ENCODE measurements at places on chromosomes 2 and 18.

- DNase-seq, result no peak
Measured at GRCh38 chr2:115396579-115396978, 954.1 kb downstream of the DPP10 start.

DNA sequence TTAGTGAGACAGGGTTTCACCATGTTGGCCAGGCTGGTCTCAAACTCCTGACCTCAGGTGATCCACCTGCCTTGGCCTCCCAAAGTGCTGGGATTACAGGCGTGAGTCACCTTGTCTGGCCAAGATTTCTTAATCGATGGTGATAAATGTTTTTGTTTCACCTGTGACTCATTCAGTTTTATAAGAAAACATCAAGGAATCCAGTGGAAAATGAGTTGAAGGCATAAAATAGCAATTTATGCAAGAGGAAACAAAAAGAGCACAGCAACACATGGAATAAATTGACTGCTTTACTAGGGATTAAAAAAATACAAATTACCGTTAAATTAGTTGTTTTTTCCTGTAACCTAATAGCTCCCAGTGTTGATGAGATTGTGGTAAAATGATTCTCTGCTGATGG lies 80.2 kb downstream of the CDK15 start:
- DNase-seq, result no peak

- no peak for DNase-seq
Measured at GRCh38 chr2:164782323-164782722, 59.3 kb downstream of the COBLL1 start.

DNA sequence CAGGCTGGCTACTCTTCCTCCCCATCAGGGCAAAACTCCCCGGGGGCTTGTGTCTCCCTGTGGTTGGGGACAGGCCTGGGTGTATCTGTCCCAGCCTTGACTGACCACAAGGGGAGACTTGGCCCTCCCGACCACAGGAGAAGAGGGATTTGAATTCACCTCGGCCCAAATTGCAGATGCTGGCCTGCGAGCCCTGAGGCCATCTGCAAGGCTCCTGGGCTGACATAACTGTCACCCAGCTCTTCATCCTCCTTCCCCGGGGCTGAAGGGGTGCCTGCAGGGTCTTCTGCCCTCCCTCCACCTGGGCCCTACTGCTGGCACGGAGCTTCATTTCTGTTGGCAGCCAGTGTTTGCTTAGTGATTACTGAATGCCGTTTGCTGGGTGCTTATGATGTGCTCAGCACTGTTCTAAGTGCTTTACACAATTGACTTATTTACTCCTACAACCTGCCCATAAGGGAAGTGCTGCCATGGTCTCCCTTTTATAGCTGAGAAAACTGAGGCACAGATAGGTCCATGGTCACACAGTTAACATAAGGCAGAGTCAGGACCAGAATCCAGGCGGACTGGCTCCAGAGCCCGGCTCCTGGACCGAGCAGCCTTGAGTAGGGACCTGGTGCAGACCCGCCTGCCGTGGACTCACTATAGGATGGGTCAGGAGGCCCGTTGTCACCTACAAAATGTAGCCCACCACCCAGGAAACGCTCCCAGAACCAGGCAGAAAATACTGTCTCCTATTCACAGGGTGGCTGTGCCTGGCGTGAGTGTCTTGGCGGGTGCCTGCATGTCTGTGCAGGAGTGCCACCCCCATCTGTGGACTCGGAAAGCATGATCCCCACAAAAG lies 18.9 kb downstream of the STEAP3 start:
- DNase-seq, result no peak

DNA sequence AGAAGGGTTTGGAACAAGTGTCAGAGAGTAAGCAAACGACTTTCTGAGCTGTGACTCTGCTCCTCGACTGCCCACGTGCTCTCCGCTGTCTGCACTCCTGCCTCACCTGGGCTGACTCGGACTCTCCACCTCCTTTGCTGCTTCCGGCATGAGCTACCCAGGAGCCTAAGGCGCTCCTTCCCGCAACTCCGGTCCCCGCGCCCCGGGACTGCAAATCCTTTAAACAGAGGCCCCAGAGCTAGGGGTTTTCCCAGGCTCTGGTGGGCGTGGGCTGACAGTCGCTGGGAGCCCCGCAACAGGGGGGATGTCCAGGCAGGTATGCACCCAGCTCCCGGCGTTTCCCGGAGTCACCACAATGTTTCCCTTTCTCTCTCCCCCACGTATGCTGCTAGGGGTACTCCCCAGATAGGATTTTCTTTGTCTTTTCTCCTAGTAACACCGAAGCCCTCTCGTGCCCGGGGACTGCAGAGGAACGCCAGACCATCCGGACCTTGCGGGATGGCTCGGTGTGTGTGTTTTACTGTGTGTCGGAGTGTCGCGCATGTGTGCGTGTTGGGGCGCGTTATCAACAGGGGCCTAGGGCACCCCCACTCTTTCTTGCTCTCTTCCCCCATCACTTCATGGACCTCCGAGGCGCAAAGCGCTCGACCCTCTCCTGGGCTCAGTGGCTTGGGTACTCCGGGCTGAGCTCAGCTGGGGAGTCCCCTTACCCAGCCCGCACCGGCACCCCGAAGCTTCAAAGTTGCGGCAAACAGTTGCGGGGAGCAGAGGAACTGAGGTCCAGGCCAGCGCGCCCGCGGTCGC lies 691 bp upstream of the THSD7B start:
- no peak for DNase-seq

- DNase-seq, result no peak
Measured at GRCh38 chr2:177084607-177085006, 128.0 kb upstream of the HNRNPA3 start.

- DNase-seq, result no peak
Measured at GRCh38 chr2:64624108-64624610, 29.6 kb downstream of the SERTAD2 start.

- DNase-seq, result no peak
Measured at GRCh38 chr2:75055820-75056675, 97.6 kb downstream of the POLE4 start.

DNA sequence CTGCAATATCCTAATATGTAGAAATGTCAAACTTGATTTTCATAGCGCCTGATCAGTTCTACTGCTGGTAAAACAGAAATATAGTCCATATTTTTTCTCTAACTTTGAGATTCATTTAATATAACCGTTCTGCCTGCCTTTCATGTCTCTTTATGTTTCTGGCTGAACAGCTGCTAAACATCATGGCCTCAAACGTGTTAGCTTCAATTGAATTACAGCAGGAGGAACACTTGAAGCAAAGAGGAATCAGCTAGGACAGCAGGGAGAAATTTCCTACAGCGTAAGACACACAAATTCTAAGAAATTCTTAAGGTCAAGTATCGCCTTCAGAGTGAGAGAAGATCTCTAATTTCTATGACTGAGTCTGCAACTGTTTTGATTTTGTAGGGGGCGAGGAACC lies 433.2 kb downstream of the FBXO15 start:
- no peak for DNase-seq

GRCh38 chr18:49487711-49488310 lies 777 bp upstream of the C18orf32 start:
- DNase-seq, result no peak

GRCh38 chr18:63454497-63454896 lies 22.3 kb upstream of the SERPINB5 start:
- no peak for DNase-seq

DNA sequence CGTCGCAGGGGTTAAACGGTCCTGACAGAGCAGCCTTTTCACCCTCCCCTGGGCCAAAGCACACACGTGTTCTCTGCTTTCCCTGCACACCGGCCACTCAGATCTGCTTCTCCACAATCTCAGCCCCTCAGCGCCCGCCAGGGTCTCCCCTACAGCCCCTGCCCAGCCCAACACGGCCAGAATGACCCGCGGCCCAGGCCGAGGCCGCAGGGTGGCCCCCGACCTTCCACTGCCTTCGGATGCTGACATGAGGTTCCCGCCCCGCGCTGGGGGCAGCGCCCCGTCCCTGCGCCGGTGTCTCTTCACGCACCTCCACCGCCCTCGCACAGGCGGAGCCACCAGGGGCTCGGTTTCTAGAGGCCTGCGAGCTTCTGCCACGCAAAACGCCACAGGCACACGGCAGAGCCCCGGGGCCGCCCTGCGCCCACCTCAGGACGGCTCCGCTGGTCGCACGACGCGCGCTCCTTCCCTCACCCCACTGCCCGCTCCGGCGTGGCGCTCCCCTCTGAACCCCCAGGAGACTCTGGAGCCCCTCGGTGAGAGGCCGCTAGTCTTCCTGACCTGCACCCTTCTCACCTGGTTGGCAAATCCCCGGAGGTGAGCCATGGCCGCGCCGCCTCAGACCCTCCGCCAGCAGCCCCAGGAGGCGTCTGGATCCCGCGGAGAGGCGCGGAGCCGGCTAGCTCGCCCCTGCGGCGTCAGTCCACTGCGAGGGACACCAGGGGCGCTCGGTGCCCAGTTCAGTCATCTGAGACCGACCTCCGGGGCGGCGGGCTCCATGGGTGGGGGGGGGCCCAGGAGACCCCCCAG lies 749 bp downstream of the STK25 start:
- DNase-seq, result peak; percentile 17

Measured in RCC 7860 (cell line).